Fibroblast of mammary gland (primary cell): ENCODE measurements at places on chromosomes 7 and 10.
A peak's percentile ranks its signal among the peaks of the same experiment; 100 is the strongest.

GRCh38 chr7:22612776-22613175 is 112.8 kb upstream of the STEAP1B start:
- DNase-seq, result no peak

GRCh38 chr7:20438248-20438647 is 107.5 kb downstream of the ITGB8 start:
- no peak for DNase-seq

- peak; percentile 86 for DNase-seq
These were observed 19.4 kb upstream of the CABCOCO1 start for GRCh38 chr10:61643316-61643751.

GRCh38 chr7:27130540-27131389 is at the start of gene HOXA4:
Gene HOXA4, minus strand, starts transcription at chr7:27130757. Its CDS starts 24 bp downstream, at chr7:27130733.
- peak; percentile 81 for DNase-seq

DNA sequence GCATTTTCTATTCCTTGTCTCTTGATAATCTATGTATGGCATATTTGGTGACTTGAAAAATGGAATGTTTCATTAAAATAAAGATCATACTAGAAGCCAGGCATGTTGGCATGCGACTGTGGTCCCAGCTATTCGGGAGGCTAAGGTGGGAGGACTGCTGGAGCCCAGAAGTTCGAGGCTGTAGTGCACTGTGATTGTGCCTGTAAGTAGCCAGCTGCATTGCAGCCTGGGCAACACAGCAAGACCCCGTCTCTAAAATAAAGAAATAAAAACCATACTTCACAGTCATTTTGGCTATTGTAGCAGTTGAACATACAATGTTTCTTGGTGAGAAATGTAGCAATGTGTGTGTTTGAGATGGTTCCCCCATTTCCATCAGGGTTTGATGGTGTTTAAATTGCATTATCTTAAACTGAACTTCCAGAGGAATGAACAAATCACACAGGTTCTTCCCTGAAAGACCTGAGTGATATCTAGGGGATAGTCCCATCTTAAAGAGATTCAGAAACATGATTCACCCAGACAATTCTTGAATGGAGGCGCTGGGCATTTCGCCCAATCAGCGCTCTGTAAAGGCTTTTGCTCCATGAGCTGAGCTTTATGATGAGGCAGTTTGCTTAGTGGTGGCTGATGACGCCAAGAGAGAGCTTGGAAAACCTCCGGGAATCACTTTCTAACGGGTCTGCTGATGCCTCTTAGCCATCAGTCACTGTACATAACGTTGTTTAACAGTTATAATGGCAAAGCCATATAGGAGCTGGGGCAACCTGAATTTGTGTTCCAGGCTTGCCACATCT is 19.4 kb upstream of the BTBD16 start:
- no peak for DNase-seq

- DNase-seq, result no peak
These were observed 71.1 kb downstream of the ATAD1 start for GRCh38 chr10:87746911-87747310.

DNA sequence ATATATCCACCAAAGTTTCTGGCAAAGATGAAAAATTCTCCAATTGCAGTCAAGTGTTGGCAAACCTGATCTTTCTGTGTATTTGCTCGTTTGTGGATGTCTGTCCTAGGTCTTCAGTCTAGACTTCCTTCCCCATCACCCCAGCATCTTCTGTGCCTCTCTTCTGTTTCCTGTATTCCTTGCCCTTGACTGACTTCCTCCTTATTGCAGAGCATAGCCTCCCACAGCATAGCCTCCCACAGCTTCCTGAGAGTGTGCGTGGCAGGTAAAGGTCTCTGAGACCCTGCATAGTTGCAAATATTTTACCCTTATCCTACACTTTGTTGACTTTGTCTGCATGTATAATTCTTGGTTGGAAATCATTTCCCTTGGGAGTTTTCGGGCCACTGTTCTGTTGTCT is 18.4 kb downstream of the SLC18A2 start:
- DNase-seq, result no peak

DNA sequence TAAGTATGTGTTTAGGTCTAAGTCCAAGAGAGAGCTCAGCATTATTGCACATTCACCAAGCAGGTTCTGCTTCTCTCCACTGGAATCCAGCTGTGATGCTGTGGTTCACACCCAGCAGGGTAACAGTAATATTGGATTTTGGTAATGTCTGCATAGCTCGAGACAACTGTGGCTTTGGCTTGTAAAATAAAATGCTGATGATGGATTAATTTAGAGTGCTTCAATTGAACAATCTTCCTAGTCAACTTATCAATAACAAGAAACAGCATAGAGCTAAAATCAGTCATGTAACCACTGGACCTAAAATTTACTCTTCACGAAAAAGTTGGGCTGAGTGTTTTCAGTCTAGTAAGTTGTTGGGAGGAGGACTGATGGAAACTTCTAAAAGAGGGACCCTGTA is 709.2 kb downstream of the TYW1 start:
- DNase-seq, result no peak

GRCh38 chr7:71334541-71334940 is 202.6 kb downstream of the GALNT17 start:
- no peak for DNase-seq

DNA sequence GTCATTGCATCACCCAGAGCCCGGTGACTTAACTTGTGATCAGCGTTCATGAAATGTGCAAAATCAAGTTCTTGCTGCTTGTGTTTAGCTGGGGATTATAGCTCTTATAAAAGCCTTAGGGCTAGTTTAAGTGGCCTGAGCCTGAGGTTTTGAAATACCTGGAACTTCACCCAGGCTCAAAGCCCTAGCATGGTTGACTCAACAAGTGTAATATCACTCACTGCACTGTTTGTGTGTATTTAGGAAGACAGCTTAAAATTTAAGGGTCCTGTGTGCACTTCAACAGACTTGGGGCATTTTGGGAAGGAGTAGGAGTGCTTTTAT is 489.5 kb downstream of the GATA3 start:
- no peak for DNase-seq

DNA sequence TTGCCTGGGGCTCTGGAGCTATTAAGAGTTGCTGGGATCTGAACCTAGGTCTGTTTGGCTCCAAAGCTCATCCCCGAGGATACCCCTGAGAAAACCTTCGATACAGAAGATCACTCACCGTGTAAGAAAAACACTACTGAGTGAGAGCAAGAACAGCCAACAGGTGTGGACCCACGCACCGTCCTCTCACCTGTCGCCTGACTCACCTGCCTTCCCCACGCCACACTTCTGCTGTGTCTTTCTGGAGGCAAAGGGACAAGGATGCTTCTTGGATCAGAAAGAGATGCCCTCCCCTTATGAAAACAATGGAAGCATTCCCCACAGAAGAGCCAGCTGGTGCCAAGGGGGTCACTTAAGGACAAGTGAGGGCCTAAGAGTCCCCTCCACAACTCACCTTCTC is 46.7 kb downstream of the COL13A1 start:
- DNase-seq, result no peak

DNA sequence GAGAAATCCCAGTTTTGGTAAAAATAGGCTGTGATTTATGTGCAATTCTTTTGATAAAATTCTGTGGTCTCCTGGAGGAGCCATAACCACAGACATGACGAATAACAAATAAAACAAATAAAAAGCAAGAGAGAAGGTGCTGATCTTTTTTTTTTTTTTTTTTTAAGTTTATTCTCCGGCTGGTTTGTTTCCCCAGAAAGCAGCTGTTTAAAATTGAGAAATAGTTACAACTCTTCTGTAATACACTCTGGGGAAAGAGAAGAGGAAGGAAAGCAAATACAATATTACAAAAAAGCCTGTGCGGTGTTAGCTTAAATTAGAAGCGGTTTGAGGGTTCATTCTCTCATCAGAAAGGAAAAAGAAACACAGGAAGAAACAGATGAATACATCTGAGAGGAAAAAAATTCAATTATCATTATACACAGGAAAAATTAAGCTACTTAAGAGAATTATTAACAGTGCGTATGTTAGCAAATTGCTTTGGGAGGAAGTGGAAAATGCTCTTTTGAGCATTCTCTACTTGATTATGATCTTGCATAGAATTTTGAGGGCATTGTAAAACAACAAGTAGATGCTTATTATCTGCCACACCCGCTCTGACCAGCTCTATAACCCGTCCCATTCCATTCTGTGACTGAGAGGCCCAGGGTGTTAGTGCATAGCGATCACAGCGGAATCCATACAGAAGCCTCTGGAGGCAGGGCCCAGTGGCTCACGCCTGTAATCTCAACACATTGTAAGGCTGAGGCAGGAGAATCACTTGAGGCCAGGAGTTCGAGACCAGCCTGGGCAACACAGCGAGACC is 40.6 kb upstream of the WAC start:
- no peak for DNase-seq

- DNase-seq, result no peak
These were observed 4.8 kb downstream of the DNMBP start for GRCh38 chr10:100004805-100005510.

DNA sequence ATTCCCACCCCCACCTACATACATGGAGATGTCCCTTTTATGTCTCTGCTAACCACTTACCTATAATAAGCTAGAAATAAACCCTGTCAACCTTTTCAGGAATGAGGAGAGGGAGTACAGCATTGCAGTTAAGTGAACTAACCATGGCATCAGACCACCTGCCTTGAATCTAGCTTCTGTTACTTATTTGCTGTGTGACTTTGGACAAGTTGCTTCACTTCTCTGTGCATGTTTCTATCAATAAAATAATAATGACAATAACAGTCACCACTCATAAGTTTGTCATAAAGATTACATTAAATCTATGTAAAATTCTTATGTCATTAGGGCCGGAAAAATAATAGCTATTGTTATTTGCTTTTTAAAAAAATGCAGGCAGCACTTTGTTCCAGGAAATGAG is 881.1 kb upstream of the AUTS2 start:
- no peak for DNase-seq

DNA sequence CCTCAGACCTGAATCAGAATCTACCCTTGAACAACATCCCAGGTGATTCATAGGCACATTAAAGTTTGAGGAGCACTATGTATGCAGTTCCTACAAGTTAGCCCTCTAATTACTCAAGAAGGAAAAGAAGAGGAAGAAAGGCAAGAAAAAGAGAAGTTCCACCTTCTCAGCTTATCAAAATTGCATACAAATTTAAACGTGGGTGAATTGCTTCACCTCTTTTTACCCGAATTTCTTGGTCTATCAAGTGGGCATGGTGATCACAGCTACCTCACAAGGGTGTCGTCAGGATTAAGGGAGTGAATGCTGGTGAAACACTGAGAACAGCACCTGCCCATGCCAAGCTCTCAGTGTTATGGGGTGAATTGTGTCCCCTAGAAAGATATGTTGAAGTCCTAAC is 43.8 kb upstream of the PAPSS2 start:
- DNase-seq, result no peak

DNA sequence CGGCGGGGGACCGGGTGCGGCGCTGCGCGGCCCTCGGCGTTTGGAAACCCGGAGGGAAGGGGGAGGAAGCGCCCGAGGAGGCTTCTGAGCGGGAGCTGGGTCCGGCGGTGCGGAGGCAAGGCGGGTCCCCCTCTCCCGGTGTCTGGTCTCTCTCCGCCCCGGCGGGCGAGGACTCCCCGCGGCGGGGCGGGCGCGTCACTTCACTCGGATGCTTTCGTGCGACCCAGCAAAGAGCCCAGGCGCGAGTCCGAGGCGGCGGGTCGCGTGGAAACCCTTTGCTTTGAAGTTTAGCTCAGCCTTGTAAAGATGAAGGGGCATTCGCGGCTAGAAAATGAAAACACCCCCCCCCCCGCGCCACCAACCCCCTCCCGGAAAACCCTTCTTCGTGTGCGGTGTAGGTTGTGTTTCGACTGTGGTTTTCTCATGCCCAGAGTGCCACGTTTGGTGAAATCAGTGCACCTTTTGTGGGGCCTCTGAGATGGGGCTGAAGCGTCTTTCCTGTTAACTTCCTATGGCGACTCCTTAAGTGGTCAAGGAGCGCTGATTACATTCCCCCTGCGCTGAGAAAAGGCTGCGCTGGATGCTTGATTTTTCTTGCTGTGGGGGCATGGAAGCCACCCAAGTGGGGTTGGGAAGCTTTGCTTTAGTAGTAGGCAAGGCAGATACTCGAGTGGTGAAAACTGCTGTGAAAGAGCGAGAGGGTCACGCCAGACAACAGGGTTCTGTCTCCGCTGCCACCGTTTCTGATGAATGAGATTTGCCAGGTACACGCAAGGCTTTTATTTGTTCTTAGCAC is 876 bp downstream of the GNAI1 start:
- DNase-seq, result peak; percentile 23

- DNase-seq, result peak; percentile 34
These were observed 427.4 kb downstream of the SORCS3 start for GRCh38 chr10:105068497-105068896.

DNA sequence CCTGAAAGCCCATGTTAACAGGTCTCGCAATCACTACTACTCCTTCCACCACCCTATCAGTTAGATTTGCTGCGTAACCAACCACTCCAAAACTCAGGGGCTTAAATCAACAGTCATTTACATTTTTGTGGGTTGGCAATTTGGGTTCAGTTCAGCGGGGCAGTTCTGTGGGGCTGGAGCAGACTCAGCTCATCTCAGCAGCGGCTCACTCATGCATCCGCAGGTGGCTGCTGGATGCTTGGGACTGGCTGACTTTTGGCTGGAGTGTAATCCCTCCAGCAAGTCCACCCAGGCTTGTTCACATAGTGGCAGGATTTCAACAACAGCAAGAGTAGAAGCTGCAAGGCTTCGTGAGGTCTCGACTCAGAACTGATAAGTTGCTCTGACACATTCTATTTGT is 79.2 kb downstream of the NEUROD6 start:
- no peak for DNase-seq

GRCh38 chr7:19754521-19755116 is 18.8 kb downstream of the TMEM196 start:
- peak; percentile 52 for DNase-seq

DNA sequence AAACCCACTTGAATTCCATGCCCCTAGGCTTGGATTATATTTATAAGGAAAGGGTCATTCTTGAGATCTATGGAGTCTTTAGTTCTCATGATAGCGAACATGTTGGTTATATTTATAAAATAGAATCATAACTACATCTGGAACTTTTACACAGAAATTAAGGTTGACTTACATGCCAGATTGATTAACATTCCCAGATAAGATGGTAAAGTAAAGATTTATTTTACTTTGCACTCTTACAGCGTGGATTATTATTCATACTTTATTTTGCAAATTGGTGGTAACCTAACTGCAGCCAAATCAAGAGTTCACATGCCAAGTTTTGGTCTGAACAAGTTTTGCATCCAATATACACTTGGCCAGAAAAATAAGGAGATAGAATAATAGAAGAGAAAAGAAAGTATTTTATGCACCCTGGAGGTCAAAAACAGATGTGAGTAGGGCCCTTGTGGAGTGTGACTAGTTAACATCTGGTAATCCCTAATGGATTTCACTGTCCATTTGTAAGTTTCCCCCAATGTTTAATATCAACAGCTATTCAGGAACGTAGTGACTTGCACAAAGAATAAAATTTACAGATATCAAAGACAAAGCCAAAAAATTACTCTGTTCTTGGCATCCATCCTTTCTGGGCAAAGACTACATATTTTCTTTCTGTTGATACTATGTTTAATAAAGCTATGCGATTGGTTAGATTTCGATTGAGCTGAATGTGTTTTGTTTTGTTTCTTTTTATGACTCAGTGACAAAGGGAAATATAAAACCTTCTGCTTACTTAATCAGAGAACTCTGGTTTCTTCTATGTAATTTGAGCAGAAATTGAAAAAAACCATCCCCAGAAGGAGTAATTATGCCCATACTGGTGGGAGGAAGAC is 10.1 kb upstream of the TMEM26 start:
- peak; percentile 95 for DNase-seq
